PC-3 (cell line): ENCODE measurements at places on chromosomes 4 and X.

DNA sequence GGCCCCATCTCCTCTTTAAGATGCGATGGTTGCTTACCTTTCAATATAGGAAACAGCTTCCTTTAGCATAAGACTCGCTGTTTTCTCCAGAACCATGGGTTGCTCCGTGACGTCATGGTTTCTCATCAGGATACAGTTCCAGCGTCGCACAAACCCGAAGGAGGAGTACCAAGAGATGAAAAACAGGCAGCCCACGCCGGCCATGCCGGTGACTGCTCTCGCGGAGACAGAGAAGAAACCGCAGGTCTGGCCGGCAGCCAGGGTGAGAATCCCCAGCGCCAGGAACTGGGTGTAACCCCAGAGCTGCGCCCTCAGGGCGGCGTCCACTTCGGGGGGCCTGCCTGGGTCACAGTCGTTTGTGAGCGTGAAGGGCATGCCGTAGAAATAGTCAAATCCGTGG, 11.4 kb downstream of the ARSD start:
- DNase-seq, result no peak

DNA sequence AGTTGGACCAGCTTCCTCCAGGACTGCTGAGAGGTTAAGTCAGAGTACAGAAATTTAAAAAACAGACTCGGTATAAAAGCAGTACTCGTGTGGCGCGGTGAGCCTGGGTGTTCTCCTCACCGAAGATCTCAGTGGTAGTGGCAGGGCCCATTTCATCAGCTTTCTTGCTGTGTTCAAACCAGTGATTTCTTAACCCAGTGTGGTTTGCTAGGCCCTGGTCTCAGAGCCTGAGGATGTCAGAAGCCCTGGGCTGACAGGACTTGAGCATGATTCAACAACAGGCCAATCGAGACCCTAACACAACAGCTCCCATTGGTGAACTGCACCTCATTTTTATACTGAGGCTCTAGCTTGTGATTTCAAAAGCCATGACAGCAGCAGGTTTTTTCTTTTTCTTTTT, 23.2 kb downstream of the PRIMPOL start:
- DNase-seq, result no peak

DNA sequence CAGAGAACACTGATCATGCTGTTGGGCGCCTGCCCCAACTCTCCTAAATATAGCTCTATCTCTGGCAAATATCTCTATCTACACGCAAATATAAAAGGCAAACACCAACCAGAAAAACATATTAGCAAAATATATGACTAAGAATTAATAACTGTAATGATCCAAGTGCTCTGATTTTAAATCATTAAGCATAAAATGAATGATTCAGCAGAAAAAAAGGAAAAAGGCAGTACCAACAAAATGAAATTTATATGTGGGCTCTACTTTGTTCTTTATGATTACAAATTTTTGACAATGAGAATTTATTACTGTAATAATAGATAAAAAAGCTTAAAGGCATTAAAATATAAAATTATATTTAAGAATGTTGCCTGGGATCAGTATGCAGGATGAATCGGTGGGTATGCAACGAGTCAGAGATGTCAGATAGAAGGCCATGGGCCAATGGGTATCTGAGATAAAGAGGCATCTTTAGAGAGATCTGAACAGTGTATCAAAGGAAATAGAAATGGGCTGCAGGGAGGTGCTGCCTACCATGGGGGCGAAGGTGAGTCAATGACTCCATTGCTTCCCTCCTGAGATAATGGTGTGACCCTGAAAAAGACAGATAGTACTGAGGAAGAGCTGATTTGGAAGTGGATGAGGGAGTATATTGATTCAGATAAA, 234.8 kb downstream of the SCFD2 start:
- DNase-seq, result no peak

DNA sequence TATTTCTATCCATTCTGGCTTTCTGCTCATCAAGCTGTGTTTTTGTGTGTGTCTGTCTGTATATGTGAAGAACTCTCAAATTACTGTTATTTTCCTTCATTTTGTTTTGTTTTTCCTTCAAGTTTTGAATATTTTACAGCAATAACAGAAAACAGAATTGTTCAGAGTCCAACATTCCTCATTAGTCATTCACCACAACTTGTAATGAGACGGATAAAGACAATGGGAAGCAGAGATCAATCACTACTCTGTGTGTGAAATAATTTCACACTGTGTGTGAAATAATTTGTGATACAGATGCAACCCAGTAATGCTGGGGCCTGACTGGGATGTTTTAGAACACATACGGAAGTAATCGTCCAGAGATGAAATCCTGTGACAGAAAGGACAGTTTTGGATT, 55.2 kb downstream of the HPGD start:
- no peak for DNase-seq

DNA sequence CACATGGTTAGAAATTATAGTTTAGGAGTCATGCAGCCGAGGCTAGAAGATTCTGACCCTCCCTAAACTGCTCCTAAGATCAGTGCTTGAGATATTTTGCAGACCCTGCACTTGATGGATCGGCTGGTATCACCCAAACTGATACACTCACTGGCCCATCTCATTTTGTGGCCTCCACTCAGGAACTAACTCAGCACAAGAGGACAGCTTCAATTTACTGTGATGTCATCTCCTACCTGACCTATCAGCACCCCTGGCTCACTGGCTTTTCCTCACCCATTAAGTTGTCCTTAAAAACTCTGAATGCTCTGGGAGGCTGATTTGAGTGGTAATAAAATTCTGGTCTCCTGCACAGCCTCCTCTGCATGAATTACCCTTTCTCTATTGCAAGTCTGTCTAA, 450.9 kb downstream of the PCDH10 start:
- no peak for DNase-seq

- DNase-seq, result no peak
Observed at GRCh38 chrX:1587161-1587560, 4.2 kb upstream of the AKAP17A start.

DNA sequence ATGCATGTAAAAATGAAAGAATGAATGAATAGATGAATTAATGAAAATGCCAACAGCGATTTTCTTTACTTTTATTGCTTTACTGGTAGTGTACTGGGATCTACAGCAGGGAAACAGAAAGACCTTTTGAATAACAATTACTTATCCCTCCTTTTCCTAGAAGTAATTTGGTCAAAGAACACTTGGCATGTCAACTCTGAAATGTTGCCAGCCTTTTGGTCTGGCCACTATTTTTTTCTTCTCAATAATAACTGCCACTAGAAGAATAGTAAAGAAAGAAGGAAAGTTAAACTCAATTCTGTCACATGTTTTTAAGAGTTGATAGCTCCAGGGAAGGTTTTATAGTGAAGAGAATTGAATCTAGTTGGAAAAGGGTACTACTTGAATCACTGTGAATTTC, 52.9 kb downstream of the EPHA5 start:
- DNase-seq, result no peak

DNA sequence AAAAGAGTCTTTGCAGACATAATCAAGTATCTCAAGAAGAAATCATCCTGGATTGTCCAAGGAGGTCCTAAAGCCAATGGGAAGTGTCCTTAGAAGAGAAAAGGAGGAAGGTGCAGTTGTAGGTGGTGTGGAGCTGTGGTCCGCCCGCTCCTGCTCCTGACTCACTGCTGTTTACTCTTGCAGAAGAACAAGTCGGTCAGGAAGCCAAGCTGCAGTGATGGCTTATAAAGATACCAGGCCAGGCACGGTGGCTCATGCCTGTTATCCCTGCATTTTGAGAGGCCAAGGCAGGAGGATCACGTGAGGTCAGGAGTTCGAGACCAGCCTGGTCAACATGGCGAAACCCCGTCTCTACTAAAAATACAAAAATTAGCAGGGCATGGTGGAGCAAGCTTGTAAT, 66.4 kb upstream of the ATP6AP2 start:
- DNase-seq, result peak; percentile 57

GRCh38 chr4:72779241-72779640, 210.2 kb upstream of the ADAMTS3 start:
- peak; percentile 40 for DNase-seq

- DNase-seq, result no peak
Observed at GRCh38 chrX:136687457-136687856, 39.5 kb downstream of the CD40LG start.

DNA sequence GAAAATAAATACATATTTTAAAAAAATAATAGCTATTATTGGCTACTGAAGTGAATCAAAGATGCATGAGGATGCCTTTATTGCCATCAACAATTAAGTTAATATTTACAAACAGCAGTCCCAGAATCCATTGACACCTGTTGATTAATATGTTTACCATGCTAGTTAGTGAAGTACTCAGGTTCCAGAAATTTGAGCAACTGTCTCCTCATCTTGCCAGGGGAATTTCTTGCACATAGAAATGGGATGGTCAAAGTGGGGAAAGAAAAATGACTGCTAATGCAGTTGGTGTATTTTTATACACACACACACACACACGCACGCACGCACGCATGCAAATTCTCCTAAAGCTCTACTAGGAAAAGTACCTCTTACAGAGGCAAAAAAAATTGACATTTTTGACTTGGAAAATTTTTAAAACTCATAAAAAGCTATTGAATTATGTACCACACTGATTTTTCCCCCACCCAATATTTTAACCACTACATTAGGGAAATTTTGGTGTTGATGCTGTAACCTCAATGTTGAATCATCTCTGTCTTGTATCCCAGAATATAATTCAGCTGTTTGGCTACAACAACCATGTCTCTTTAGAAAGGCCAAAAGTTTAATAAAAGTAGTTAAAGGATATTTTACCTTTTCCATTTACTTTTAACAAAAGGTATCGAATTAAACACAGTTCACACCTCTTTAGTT, 105.3 kb upstream of the TMEM150C start:
- DNase-seq, result no peak

GRCh38 chrX:12488771-12489170, 302.4 kb upstream of the PRPS2 start:
- DNase-seq, result no peak

DNA sequence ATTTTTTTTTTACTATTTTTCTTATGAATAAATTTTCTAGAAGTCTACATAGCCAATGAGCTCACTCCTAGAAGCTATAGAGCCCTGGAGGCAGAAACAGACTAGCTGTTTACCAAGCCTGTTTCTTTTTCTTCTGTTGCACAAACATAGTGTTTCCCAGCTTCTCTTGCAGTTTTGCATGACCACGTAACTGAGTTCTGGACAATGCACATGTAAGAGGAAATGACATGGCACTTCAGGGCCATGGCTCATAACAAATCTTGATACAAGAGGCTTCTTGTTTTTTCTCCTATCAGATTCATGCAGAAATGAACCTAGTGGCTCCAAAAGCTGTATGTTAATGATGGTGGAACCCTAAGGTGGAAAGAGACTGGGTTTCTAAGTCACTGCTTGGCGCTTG, 127.4 kb downstream of the ZNF330 start:
- no peak for DNase-seq

DNA sequence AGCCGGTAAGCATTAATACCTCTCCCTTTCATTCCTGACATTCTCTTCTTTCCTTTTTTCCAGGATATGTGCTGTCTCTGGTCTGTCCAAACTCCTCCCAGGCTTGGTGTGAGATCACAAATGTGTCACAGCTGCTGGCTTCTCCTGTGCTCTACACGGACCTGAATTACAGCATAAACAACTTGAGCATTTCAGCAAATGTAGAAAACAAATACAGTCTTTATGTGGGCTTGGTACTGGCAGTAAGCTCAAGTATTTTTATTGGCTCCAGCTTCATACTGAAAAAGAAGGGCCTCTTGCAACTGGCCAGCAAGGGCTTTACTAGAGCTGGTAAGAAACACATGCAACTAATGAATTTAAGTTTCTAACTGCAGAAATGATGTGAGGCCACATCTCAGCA, 8.4 kb downstream of the NIPAL1 start:
- DNase-seq, result no peak

DNA sequence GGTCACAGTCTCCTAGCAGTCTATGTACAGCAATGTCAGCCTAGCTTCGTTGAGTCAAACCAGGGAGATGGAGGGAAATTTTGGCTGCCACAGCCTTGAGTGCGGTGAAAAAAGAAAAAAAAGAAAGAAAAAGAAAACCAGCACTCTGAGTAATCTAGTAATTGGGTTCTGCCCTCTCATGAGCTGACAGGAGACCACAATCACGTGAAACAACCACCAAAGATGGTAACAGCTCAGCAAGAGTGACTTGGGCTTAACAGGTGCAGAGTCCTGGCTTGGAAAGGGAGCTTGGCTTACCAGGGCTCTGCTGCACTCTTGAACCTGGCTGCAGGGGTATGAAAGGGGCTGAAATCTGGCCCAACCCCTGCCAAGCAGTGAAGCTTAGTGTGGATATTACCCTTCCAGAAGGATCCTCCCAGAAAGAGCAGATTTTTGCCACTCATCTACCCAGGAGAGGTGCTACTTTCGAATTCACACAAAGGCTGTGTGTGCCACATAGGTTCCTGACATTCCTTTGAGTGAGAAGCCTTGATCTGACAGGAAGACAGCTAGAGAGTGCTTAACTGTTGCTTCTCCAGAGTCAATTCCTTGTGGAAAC, 350.3 kb downstream of the PTTG2 start:
- DNase-seq, result no peak

DNA sequence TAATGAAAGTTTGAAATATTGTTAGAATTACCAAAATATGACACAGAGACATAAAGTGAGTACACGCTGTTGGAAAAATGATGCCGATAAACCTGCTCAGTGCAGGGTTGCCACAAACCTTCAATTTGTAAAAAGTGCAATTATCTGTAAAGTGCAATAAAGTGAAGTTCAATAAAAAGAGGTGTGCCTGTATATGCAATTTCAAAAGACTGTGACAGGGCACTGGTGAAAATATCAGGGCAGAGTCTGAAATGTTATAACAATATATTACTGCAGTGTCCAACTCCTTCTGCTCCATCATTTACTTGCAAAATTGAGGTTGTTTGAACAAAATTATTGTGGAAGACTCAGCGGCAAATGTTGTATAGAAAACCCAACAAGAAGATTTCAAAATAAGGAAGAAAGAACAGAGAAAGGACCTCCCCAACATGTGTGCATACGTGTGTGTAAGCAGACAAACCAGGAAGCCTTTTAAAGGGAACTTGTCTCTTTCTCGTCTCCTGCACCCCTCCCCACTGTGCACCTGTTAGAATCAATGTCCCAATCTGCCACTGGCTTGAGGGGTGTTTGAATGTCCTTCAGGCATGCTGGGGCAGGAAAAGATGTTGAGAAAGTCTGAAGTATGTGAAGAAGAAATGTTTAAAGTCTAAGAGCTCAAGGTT, 96.2 kb downstream of the MAOB start:
- DNase-seq, result no peak

GRCh38 chrX:68895341-68895755, 66.5 kb downstream of the EFNB1 start:
- peak; percentile 62 for DNase-seq

DNA sequence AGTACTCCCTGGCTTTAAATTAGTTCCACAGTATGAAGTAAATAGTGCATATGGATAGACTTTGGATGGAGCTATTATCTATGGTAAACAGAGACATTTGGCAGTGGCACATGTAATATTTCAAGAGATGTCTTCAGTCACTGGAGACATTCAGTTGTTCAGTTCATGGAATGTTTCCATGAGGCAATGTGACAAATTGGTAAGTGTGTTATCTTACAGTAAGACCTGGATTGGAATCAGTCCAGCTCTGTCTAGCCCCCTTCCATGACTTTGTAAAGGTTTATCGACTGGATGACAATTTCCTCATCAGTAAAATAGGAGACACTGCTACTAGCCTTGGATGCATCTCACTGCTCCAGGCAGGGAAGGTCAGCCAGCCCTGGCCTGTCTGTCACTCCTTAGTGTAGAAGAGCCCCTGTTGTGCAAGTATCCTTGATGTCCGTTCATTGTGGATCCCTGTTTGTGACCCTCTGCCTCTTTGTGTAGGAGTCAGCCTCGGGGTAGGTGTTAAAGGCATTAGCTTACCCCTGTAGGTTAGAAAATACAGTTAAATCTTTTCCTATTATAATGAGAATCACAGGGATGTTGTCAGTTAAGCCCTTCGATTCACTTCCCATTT, 335.9 kb downstream of the ANK2 start:
- no peak for DNase-seq
